Central memory CD4-positive, alpha-beta T cell (primary cell): ENCODE measurements at places on chromosomes 7 and 10.

GRCh38 chr10:100647928-100648327 lies 97.5 kb upstream of the PAX2 start:
- DNase-seq, result no peak

DNA sequence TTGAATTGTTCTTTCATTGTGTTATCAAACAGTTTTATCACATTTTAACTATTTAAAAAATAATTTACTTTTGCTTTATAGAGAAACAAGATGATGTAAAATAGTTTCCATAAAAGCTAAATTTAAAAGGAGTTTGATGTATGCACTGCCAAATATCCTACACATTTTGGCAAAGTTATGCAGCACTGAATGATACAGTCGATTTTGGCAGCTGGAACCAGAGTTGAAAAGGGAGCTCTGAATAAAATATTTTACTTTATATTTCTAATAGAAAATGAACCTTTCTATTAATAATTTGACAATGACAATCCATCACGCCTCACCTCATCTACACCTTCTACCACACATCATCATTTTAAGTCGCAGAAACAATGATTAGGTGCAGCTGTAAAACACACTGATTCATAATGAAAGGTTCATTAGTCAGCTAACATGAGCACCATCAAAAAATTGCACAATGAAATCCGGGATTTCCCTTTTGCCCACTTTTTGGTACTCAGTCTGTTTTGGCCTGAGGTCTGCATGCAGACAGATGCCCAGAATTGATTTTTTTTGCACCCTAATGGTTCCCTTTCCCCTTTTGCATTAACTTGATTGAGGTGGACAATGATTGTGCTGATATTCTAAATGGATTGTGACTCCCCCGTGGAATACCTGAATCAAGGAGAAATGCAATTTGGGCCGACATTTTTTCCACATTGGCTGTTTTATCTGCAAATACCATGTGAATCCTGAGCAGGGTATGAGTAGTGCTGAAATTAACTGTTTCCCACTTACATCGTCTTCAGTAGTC lies 105.8 kb downstream of the THSD7A start:
- no peak for DNase-seq

- no peak for DNase-seq
Observed at GRCh38 chr10:4088354-4089066, 303.5 kb upstream of the KLF6 start.

GRCh38 chr7:370775-371118 lies 80.8 kb downstream of the FOXL3 start:
- no peak for DNase-seq

GRCh38 chr7:40474790-40475680 lies 340.2 kb downstream of the SUGCT start:
- no peak for DNase-seq

- no peak for DNase-seq
Observed at GRCh38 chr7:43552122-43552521, 30.8 kb upstream of the STK17A start.

GRCh38 chr10:119595134-119595675 lies 1.6 kb downstream of the TIAL1 start:
- no peak for DNase-seq

DNA sequence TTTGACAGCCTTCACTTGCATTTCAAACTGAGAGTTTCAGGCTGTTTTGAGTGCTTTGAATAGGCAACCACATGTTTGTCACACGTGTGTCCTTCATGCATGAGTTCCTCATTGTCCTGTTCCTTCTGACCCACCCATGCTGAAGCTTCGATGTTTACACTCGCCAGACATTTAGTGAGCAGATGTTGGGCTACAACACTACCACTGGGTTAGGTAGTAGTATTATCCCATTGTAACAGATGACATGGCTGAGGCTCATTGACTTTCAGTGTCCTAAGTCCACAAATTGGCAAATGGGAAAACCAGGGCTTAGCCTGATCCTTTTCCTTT lies 456.1 kb downstream of the PHTF2 start:
- no peak for DNase-seq

DNA sequence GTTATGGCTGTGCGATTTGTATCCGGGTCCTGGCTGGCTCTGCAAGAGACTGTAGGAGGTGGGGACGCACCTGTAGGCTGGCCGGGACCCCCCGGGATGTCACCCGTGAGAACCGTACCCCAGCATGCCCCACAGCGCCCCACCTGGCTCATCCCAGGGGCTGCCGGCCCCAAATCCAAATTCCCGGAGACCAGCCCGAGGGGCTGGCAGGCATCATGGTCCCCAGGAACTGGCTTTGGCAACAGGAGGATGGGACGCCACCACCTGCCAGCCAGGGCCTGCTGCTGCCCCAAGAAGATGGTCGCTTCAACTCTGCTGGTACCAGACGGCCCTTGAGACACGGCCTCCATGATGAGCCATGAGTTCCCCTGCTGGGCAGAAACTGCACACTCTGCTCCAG lies 239.4 kb downstream of the ELFN1 start:
- DNase-seq, result no peak

GRCh38 chr10:9898633-9899395 lies 1118.9 kb upstream of the CELF2 start:
- DNase-seq, result no peak

DNA sequence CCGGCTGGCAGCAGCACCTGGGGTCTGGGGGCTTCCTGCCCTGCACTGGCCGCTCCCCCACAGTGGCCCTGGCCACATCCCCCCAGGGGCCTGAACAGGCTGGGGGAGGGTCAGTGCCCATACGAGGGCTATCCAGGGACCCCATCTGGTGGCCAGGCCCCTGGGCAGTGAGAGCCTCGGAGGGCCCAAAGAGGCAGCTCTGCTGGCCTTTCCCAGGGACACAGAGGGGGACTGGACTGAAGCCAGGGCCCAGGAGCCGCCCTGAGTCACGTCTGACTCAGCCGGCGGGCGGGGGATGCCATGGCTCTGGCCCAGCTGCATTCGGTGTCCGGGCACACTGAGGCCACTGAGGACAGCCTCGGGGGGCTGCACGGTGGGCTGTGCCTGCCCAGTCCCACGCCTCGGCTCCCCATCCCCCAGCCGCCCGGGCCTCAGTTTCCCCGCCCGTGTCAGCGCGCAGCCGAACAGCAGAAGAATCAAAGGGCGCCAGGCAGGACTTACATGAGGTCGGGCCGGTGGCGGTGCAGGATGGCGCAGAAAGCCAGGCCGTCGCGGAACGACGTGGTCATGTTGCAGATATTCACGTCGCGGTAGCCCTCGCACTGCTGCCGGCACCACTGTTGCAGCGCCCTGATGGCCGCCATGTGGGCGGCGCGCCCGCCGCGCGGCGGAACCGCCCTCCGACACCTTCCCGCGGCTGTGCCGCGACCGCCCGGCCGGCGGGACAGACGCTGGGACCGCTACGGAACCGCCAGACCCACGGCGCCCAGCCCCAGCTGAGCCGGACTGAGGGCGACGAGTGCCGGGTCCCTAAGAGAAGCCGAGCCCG lies at the start of gene MICALL2:
TSS of gene MICALL2 (minus strand) at position 788 of the 829 bp plus-strand sequence. CDS start at position 644, 144 bp downstream.
- no peak for DNase-seq

GRCh38 chr7:116785843-116786242 lies 76.5 kb upstream of the CAPZA2 start:
- DNase-seq, result no peak

DNA sequence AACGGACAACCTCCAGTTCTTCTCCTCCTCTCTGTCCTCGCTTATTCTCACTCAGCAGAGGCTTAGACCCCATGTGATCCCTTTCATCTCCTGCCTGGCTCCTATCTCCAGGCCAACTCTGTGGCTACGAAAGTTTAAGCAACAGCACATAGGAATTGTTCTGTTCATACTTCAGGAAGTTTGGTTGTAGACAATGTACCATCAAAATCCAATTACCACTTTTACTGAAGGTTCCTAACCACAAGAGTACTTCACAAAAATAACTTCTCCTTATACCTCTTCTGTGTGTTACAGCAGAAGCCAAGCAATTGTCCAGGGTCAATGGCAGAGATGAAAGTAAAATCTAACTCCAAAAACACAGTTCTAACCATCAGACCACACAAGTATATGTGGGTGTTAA lies 80.0 kb downstream of the SLC25A13 start:
- DNase-seq, result no peak

DNA sequence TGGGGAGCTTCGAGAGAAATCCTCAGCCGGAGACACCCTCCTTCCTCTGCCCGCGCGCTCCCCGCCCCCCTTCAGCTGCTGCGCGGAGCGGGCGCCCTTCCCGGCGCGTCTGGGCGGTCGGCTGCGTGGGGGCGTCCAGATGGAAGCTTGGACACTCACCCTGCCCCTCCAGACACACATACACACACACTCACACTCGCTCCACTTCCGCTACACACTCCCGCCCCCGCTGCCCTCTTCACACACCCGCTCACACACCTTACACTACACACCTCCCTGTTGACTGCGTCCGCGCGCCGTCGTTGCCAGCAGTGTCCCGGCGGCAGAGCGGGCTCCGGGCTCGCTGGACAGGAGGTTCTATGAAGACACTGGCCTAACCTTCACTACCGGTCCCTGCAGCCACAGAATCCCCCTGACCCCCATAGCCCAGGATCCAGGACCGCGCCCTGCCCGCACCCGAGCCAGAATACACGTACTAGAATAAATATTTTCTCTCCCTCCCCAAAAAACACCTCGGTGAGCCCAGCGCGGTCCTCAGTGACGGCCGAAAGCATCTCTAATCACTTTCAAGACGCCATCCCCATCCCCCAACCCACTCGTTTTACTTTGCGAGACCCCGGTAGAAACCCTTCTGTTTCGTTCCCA lies 1.1 kb upstream of the EGR2 start:
- no peak for DNase-seq

GRCh38 chr10:86446440-86446839 lies 75.2 kb downstream of the WAPL start:
- DNase-seq, result no peak

- DNase-seq, result no peak
Observed at GRCh38 chr10:74685564-74685963, 140.8 kb upstream of the KAT6B start.

DNA sequence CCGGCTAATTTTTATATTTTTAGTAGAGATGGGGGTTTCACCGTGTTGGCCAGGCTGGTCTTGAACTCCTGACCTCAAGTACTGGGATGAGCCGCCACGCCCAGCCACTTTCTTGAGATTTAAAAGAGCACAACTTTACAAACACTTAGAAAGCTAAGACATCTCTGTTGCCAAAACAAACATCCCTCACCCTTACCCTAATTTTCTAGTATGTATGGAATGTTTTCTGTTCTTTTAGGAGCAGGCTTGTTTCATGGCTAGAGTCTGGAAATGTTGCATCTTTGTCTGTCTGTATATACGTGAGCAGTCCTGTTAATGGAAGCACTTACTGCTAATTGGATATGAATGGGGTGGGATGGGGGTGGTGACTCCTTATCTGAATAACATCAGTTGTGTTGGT lies 2.9 kb downstream of the OLAH start:
- no peak for DNase-seq

DNA sequence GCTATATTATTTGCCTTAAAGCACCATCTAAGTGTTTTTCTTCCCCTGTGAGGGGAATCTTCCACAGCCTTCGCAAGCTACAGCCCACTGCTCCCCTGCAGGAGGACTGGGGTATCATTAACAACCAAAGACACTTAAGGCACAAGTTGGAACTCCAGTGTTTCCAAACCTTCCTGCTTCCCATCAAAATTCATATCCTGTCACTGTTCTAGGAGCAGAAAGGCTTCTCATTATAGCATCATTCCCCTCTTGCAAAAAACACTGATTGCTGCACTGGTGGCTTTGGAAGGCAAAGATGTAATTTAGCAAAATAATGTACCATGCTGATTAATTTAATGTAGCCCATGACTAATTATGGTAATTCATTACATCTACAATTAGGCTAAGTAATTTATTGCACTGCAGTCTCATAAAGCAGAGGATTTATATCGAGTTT lies 207.2 kb downstream of the SKAP2 start:
- DNase-seq, result no peak

DNA sequence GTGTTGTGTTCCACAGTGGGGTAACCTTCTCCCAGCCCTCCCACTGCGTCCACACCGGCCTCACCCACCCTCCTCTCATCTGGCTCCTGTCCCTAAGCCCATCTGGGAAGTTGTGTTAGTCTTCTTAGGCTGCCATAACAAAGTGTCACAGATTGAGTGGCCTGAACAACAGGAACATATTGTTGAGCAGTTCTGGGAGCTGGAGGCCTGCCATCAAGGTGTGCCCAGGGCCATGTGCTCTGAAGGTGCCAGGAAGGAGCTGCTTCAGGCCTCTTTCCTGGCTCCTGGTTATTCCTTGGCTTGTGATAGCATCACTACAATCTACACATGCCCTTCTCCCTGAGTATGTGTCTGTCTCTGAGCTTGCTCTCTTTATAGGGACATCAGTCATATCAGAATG lies 327.6 kb upstream of the COBL start:
- DNase-seq, result no peak

DNA sequence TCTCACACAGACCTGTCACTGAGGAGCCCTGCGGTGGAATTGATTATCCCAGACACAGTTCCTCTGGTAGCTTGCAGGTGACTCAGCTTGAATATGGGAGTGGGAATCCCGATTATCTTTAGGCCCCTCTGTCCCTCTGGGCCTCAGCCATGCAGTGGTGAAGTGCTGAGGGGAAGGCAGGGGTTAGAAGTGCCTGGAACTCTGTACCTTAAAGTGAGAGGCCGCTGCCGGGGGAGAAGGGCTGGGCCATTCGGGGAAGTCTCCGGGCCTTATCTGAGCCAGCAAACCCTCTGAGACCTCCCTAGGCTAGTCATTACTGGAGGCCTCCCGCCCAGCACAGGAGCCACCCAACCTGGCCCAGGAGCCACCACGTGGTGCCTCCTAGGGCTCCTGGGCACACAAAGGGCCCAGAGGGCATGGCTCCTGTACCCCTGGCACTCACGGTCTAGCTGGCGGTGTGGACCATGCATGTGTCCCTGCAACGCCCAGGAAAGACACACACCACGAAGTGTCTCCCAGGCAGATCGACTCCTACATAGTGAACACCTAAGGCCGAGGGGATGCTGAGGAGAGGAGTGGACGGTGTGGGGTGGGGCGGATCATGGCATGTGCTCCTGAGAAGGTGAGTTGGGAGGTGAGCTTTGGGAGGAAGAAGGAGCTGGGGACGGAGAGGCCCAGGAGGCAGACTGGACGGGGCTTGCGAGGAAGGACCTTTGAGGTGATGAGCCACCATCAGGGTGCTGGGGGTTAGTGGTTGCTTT lies 56.2 kb downstream of the HK1 start:
- DNase-seq, result no peak

GRCh38 chr7:36686499-36686898 lies 37.8 kb downstream of the AOAH start:
- no peak for DNase-seq

DNA sequence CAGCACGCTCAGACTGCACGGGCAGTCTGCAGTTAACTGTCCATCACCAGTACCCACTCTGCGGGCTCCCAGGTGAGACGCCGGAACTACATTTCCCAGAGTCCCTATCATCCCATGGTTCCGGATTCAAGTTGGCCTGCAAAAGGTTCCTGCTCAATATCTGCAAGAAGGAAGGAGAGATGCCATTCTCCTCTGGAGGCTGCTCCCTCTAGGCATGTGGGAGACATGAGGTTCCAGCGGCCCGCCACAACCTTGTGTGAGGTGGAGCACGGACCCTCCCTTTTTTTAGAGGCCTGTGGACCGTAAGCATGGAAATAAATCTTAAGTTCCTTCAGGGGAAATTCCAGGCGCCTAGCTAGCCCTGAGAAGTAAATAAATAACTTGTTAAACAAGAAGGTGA lies 29.7 kb downstream of the NUP42 start:
- DNase-seq, result no peak
